Renal cortex interstitium (tissue), 15 donors: ENCODE measurements at places on chromosomes 7 and 10. TPM values are rescaled to one million over a fixed set of nuclear protein-coding genes. Genes with fewer than 3 reads are reported as not detected.
A peak's percentile ranks its signal among the peaks of the same experiment; 100 is the strongest.

- no peak for DNase-seq
Measured at GRCh38 chr7:45982907-45983719, 62.0 kb upstream of the IGFBP3 start.

DNA sequence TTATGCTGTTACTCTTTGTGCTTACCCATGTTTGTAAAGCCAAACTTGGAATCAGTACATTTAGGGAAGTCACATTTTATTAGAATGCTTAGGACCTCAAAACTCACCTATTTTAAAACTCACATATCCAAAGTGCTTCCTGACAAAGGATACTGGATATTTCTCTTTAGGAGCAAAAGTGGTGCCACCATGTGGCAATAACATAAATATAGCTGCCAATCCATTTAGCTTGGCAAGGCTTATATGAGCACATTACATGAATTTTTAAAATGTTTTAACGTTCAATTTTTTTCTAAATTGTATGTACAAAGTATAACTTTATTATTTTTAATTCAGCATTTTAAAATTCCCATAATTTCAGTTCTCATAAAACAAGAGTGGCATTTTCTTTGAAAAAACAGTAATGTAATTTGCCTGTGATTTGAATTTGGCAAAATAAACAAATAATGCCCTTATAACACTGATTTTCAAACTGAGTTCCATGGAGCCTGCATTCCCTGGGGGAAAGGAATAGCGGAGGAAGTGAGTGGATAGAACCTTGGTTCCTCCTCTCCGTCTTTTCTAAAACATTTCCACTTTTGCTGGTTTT, 75.4 kb downstream of the HDAC9 start:
- no peak for DNase-seq

GRCh38 chr7:12757443-12757842, 70.0 kb downstream of the ARL4A start:
- no peak for DNase-seq

- DNase-seq = no peak
Measured at GRCh38 chr7:98418636-98419315, 17.9 kb upstream of the BAIAP2L1 start.

DNA sequence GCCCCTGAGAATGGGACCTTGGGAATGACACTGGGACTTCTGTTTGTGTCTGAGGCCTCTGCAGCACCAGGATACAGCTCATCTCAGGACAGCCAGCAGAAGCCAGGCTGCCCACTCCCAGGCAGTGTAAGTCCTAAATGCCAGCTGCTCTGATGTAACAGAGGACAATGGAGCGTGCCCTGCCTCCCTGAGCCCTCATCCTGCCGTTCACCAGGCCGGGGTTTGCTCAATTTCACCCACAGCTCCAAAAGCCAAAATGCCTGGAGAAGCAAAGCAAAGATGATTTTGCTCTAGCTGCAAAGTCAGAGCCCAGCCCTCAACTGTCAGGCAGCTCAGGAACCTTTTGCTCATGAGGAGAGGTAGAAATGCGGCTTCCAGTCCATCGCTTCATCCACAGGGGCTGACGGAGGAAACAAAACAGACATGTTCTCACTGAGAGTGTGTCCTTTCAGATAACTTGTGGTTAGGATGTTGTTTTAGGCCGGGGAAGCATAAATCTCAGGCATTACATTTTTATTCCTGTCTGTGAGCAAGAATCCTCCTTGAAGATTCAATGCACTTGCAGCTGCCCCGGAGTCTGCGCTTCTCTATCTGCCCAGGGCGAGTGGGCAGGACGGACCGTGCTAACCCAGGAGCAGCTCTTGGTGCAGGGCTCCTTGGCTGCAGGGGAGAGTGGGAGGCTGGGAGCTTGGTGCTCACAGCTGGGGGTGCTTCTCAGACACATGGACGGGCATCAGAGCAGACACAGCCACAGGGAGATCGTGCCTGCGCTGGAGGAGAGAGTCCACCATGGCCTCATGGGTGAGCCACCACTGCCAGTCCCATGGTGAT, 83.2 kb upstream of the CHST15 start:
- no peak for DNase-seq

GRCh38 chr10:104300736-104301292, 31.8 kb downstream of the GSTO2 start:
- no peak for DNase-seq

DNA sequence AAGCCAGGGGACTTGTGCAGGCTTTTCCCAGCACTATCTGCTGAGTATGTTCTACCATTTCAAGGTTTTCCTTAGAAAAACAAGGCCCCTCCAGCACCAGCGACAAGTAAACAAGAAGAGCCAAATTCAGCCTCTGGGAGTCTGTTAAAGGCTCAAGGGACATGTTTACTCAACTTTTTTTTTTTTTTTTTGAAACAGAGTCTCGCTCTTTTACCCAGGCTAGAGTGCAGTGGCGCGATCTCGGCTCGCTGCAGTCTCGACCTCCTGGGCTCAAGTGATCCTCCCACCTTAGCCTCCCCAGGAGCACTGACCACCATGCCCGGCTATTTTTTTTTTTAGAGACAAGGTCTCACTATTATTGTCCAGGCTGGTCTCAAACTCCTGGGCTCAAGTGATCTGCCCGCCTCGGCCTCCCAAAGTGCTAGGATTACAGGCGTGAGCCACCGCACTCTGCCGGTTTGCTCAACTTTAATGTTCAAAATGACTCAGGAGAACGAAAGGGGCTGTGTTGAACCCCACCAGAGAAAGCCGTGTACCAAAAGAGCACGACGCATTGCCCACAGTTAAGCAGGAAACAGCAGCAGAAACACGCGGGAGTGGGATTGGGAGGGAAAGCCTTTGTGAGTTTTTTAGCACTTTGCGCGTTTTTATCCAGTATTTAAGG, 772 bp downstream of the PRDX3 start:
- DNase-seq = no peak

DNA sequence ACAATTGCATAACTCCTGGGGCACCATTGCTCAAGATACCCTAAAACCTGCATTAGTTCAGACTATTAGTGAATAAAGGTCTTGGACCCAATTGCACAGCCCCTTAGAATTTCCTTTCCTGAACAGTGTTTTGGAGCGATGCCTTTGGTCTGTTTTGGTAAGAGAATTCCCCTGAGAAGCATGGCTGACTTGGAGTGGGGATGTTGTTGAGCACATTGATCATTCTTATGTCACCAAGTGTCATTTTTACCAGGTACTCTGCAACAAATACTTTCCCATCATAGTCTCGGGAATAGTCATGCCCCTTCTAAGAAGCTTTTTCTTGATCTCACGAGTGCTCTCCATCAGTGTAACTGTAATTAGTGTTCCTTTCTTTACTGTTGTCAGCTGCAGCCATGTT, 229.7 kb downstream of the GFRA1 start:
- DNase-seq = no peak

- no peak for DNase-seq
Measured at GRCh38 chr7:106504207-106504606, 156.8 kb downstream of the CCDC71L start.

DNA sequence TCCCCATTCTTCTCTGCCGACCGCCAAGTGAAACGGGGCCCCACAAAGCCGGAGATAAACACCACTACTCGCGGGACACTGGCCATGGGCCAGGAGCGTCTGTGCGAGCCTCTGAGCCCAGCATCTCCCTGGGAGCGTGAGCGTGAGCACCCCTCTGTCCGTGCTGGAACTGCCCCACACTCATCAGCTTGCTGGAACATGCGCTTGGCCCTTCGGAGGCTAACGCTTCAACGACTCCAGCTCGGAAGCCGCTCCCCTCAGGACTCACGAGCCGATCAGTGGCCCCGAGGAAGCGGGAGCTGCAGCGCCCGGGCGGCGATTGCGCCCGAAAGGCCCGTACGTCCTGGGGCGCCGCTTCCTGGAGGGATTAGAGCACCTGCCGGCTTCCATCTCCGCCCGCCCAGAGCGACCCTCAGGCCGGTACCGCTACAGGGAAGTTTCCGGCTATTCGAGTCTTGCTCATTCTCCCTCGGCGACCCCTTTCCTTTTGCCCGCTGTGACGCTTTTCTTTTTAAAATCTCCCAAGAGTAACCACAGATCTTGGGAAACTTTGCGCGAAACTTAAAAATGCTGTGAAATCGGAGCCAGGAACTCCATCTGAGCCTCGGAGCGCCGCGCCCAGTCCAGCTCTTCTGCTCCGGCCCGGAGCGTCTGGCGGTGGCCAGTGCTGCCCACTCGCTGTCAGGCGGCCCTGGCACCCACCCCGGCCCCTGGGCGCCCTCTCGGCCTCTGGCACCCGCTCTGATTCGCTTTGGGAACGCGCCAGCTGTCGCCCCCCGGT, 1.0 kb downstream of the TLL2 start:
- no peak for DNase-seq

The ADAMTS14 gene
- 1.1 TPM for polyA plus RNA-seq

- no peak for DNase-seq
Measured at GRCh38 chr7:31815796-31816195, 128.8 kb downstream of the PPP1R17 start.

GRCh38 chr10:103967448-103968071, 620 bp downstream of the SLK start:
- peak; percentile 25 for DNase-seq

DNA sequence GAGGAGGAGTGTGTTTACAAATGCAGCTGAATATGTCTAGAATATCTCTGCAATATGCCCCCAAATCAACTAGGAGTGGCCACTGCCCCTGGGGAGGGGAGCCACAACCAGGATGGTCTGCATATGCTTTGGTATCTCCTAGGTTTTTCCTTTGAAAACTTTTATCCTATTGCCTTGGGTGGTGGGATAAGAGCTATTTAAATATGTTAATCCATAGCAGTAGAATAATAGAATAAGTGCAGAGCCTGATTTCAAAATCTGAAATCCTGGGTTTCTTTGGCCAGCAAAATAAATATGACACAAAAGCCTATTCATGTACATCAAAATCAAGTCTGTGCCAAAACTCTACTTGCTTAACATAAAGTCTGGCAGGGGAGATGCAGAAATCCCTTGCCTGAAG, 79.6 kb upstream of the FGFR2 start:
- DNase-seq = no peak

DNA sequence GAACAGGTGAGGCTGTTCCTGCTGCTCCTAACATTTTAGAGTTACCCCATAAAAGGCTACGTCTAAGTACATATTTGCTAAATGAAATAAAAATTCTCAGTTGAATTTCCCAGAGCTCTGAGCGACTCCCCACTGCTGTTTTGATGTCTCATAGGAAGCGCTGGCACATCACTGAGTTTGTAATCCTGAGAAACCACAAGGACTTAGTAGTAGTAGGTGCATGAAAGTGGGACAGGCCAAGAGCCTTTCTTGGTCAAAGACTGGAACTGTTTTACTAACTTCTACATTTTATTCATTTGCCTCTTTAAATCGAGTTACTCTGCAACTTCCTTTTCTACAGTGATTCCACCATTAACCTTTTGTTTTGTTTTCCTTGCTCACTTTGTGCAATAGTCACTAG, 85.9 kb downstream of the XPNPEP1 start:
- DNase-seq = no peak

The DRGX gene
- not detected for polyA plus RNA-seq

- DNase-seq = no peak
Measured at GRCh38 chr10:79168210-79168609, 99.4 kb downstream of the ZMIZ1 start.

- no peak for DNase-seq
Measured at GRCh38 chr7:131950758-131951157, 394.3 kb upstream of the PODXL start.

The HKDC1 gene
- 34.1 TPM for polyA plus RNA-seq

The FOXP2 gene
- 9.0 TPM for polyA plus RNA-seq

The ACHE gene
- 3.4 TPM for polyA plus RNA-seq

The MOGAT3 gene
- 1.5 TPM for polyA plus RNA-seq

- DNase-seq = no peak
Measured at GRCh38 chr10:124697837-124698544, 46.2 kb downstream of the FAM53B start.

The MALRD1 gene
- polyA plus RNA-seq = 2.0 TPM

The TUBGCP2 gene
- 79.8 TPM for polyA plus RNA-seq

The CALY gene
- polyA plus RNA-seq = 0.54 TPM

- DNase-seq = no peak
Measured at GRCh38 chr10:81905161-81905560, 30.2 kb downstream of the NRG3 start.

The BTAF1 gene
- 53.7 TPM for polyA plus RNA-seq

DNA sequence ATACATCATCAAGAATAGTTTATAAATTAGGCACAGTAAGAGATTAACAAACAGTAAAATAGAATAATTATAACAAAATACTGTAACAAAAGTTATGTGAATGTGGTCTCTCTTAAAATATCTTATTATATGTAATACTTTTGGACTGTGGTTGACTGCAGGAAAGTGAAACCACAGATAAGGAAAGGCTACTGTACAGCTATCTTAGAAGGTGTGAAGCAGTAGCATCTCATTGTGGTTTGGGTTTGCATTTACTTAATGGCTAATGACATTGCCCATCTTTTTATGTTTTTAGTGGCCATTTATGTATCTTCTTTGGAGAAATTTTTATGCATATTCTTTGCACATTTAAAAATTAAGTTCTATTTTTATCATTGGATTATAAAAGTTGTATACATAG, 296.4 kb upstream of the MAGI2 start:
- no peak for DNase-seq

The PILRA gene
- 8.0 TPM for polyA plus RNA-seq

The HOXA5 gene
- 70.3 TPM for polyA plus RNA-seq

The NKX2-3 gene
- not detected for polyA plus RNA-seq

- DNase-seq = no peak
Measured at GRCh38 chr7:7816084-7816483, 97.7 kb upstream of the RPA3 start.

The ADAM8 gene
- polyA plus RNA-seq = 3.3 TPM

The INSYN2A gene
- 3.7 TPM for polyA plus RNA-seq

DNA sequence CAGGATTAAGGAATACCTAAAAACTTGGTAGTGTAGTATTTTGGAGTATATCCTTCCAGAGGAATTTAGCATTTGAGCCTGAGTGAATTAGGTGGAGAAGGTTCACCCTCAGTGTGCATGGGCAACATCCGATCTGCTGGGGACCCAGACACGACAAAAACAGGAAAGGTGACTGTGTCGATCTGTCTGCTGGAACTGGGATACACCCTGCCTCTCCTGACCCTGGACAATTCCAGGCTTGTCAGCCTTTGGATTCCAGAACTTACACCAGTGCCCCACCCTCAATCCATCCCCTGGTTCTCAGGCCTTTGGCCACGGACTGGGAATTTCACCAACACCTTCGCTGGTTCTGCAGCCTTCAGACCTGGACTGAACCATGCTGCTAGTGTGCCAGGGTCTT, 41.9 kb downstream of the PTPRE start:
- DNase-seq = no peak
